Stimulated activated CD8-positive, alpha-beta memory T cell treated with anti-CD3 and anti-CD28 coated beads, Interleukin-7, amount 100 ng/mL, for 1 hour (primary cell): ENCODE measurements at places on chromosomes 1 and 21.

GRCh38 chr1:39816415-39817090 lies 27.9 kb upstream of the BMP8B start:
- DNase-seq, result peak; percentile 30

- no peak for DNase-seq
Observed at GRCh38 chr1:54384918-54385726, 21.1 kb downstream of the SSBP3 start.

- no peak for DNase-seq
Observed at GRCh38 chr1:207230441-207230840, 91.0 kb upstream of the CD55 start.

GRCh38 chr1:55735106-55735505 lies 519.9 kb upstream of the USP24 start:
- DNase-seq, result no peak

GRCh38 chr1:229509576-229509975 lies 1.4 kb upstream of the NUP133 start:
- DNase-seq, result no peak

DNA sequence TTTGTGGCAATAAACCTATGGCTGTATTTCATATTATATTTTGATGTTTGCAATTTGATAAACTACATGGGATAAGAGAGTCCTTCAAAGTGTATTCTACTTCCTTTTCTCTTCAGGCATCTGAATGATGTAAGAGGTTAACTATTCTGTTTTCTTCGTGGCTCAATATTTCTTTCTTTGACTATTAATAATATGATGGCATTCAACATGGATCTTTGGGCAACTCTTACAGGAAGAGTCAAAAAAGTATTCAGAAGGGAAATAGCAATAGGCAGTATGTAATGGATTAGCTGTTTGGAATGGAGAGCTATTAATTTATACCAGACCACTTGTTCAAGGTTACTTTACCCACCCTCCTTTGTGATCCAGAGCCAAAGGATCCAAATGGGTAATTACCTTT lies 74.4 kb downstream of the HMCN1 start:
- DNase-seq, result no peak

DNA sequence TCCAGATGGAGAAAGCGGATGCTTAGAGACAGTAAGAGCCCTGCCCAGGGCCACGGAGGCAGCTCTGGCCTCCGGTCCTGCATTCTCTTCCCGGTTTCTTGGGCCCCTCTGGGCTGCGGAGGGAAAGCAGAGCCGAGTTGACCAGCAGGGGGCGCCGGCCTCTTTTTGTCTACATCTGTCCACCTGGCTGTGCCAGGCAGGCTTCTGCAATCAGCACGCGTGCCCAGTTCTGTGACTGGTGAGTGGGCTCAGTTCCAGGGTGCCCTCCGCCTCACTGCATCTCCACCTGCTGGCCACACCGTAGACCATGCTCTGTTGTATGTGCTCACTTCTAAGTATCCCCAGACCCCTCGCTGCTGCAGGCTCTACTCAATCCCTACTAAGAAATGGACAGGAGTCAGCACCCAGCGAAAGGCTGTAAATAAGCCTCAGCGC lies 6.7 kb upstream of the HUNK start:
- peak; percentile 42 for DNase-seq

DNA sequence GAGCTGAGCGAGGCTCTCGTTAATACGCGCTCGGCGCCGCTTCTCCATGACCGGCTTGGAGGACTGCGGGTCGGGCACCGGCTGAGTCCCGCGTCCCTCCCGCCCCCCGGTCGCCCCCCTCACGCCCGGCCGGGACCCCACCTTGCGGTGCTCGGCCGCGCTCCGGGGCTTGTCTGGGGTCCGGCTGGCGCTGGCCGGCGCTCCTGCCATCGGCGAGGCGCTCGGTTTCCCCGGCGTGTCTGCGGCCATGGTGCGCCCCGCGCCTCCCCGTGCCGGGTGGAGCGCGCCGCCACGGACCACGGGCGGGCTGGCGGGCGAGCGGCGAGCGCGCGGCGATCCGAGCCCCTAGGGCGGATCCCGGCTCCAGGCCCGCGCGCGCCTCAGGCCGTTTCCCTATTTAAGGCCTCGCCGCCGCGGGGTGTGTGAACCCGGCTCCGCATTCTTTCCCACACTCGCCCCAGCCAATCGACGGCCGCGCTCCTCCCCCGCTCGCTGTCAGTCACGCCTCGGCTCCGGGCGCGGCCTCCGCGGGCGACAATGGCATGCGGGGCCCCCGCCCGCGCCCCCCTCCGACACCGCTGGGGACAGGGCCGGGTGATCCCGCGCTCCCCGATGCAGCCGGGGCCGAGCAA lies at the start of gene HES4:
TSS of gene HES4 (minus strand) at position 373 of the 632 bp plus-strand sequence. CDS start at position 249, 124 bp downstream.
- peak; percentile 30 for DNase-seq

GRCh38 chr1:201181726-201182125 lies 8.9 kb upstream of the IGFN1 start:
- no peak for DNase-seq

DNA sequence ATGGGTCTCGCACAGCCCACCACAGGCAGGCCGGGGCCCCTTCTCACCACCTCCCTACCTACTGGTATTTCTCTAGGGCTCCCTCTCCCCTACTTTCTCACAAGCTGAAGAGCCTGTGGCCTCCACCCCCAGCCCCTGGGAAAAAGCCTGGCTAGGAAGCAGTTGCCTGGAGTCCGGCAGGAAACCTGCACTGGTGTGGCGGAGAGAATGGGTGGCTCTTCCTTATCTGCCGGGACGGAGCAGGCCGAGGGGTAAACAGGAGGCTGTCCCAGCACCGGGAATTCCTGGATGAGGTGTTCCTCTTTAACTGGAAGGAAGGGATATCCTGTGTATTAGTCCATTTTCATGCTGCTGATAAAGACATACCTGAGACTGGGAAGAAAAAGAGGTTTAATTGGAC lies 125.8 kb downstream of the TLR5 start:
- no peak for DNase-seq

GRCh38 chr1:116425987-116426386 lies 52.9 kb downstream of the ATP1A1 start:
- no peak for DNase-seq

- DNase-seq, result no peak
Observed at GRCh38 chr1:39268906-39269305, 64.4 kb downstream of the MACF1 start.

DNA sequence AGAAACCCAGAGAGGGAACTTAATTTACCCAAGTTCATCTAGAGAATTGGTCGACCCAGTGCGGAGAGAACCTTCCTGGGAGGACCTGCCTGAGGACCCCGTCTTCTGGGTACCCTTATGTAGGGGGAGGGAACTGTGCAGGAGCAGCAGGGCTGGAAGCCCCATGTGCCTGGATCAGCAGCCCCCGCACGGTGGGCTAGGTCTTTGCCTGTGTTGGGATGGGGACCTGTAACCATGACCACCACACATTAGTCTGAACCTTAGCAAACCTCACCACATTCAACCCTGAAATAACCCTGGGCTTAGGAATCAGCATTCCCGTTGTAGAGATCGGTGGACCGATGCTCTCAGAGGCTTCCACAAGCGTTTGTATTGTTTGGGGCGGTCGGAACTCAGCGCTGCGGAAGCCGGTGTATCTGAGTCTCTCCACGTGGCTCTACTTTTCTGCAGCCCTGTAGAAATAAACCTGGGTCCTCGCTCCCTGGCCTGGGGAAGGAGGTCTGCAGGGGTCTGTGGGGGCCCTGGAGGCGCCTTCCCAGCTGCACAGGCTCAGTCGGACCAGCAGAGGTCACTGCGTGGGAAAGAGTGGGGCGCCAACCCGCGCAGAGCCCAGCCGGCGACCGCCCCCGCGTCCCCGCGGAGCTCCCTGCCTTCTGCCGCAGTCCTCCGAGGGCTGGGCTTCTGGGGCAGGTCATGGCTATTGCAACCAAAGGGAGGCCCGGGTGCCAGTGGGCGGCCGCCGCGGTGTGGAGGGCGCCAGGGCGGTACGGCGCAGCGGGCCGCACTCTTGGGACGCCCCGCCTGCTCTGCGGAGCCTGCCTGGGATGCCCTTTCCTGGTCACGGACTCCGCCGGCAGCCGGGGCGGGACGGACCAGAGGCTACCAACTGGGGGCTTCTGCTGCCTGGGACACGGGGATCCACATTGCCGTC lies 36.2 kb upstream of the KCNA10 start:
- peak; percentile 23 for DNase-seq

DNA sequence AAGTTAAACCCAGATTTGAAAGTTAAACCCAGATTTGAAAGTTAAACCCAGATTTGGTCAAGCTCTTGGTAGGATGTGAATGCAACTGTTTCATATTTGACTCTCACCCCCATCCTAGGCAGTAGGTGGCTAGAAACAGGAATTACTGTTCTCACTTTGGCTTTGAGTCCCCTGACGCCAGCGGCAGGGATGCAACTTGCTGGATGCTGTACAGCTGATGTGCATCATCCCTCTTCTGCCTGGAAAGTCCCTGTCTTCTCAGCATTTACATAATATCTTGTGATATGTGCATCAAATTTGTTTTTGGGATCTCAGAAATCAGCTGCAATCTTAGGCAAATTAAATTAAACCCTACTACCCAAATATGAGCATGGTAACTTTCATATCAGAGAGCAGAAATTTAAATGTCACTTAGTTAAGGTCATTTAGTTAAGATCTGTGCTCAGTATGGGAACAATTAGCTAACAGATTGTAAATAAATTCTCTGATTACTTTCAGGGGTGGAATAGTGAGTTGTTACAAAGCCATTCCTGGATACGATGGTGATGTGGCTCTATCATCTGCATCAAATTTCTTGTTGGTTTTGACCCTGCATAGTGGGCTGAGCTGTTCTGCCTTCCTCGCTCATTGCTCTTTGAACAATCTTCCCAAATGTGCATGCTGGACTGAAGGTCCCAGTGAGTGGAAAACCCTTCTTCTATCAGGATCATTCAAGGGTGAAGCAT lies 6.8 kb upstream of the HAO2 start:
- DNase-seq, result no peak

DNA sequence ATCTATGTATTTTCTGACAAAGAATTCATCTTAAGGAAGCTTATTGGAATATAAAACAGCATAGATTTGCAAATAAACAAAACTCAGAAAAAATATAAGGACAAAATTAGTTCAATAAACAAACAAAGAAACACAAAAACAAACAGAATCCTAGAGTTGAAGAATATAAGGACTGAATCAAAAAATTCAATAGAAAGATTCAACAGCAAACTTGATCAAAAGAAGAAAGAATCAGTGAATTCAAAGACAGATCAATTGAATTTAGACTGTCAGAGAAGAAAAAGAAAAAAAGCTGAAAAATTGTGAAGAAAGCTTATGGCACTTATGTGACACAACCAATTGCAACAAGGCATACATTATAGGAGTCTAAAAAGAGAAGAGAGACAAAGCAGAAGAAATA lies 770.0 kb upstream of the RGS18 start:
- no peak for DNase-seq

- DNase-seq, result no peak
Observed at GRCh38 chr1:168939947-168940223, 166.6 kb upstream of the ATP1B1 start.

DNA sequence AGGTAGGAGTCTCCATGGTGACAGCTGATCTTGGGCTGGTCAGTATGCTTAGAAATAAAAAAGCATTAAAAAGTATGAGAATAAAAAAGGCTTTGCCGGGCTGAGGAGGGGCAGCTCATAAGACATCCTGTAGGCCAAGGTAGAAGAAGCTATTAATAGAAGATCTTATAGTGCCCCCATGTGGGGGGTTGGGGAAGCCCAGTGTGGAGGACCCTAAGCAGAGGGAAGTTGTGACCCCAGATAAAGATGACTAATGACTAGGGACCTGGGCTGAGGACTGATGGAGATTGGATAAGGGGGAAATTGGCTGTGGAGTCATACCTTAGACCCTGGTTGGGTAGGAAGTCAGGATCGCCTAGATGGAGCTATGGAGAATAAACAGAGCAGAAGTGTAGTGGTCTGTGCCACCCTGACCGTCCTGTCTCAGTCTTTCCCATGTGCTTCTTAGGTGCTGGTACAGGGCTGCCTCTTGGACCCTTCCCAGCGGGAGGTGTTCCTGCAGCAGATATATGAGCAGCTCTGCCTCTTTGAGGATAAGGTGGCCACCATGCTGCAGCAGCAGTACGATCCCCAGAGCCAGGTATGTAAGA lies 25.0 kb downstream of the SZT2 start:
- peak; percentile 48 for DNase-seq

- DNase-seq, result no peak
Observed at GRCh38 chr1:238324211-238324864, 433.6 kb upstream of the ZP4 start.

DNA sequence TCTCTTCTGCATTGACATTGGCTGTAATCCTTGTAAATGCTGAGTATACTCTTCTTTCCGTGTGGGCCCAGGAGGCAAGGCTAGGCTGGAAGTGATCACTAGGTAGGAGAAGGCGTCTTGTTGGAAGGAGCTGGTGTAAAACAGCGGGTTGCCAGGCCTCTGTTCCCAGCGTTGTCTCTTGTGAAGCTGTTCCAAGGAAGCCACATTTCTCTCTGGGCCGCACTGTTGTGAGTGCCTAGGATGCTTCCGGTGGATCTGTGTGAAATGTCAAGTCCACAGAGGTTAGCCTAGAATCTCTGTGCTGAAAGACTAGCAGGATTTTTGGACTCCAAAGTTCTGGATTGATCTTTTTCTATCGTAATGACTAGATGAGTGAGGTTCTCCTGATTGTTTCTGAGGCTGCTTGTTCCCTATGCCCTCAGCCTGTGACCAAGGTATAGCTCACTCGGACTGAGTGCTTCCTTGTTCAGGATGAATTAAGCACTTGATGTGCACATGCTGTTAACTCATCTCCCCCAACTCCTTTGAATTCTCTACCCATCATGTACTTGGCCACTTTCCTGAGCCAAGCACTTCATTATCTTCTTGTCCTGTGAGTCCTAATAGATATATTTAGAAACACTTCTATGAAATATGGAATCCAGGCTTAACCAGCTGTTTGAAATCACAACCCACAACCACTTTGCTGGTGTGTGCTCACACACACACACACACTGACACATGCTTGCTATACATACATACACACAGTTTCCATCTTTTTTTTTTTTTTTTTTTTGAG lies 63.3 kb downstream of the PBX1 start:
- no peak for DNase-seq

DNA sequence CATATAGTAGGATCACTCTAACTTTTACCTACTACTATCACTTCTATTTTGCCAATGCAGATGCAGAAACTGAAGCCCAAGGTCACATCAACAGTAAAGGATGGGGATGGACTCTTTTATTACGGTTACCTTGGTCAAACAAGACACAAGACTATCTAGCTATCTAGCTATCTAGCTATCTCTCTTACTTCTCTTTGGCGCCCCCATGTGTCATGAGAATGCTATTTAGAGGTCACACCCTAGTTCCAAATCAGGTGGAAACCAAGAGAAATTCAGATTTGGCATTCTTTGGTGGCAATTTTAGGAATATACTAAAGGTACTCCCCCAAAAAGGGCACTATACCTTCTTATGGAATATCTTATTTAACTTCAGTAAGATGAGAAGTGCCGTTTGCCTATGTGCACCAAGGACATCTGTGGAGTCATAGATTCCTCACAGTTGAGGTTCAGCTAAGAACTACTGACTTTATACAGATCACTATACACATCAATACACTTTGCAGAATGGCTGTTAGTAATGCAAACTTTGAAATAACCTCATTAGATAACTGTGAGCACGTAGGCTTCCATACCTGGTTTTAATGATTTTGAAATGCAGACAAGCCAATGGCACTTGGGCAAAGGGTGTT lies 6.7 kb downstream of the ZNF648 start:
- no peak for DNase-seq
